ENCODE measurements at places on chromosomes 6 and 20.

- DNase-seq = no peak
These were observed 152.0 kb downstream of the PAK5 start for GRCh38 chr20:9686866-9687265.

DNA sequence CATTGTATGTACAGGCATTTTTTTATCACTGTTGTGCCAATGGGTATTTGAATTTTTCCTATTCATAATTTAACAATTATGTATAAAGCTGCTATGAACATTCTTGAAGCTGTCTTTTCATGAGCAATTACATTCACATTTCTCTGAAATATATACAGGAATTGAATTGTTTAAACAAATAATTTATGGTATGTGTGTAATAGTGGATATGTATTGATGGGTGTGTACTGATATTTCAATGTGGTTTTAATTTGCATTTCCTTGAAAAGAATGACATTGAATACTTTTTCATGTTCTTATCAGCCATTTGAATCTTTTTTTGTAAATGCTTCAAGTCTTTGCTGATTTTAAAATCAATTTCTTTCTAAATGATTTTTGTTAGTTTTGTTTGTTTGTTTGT is 629.4 kb upstream of the FLRT3 start:
- DNase-seq = no peak

- DNase-seq = no peak
These were observed 18.6 kb upstream of the COL12A1 start for GRCh38 chr6:75224303-75224926.

GRCh38 chr6:408599-409102 is 17.1 kb downstream of the IRF4 start:
- no peak for DNase-seq

GRCh38 chr20:9311132-9311531 is 203.3 kb upstream of the LAMP5 start:
- DNase-seq = no peak

- no peak for DNase-seq
These were observed at the start of gene TAGAP for GRCh38 chr6:159044899-159045727. Gene TAGAP (minus strand): TSS chr6:159044991. CDS start chr6:159044146, 845 bp downstream.

DNA sequence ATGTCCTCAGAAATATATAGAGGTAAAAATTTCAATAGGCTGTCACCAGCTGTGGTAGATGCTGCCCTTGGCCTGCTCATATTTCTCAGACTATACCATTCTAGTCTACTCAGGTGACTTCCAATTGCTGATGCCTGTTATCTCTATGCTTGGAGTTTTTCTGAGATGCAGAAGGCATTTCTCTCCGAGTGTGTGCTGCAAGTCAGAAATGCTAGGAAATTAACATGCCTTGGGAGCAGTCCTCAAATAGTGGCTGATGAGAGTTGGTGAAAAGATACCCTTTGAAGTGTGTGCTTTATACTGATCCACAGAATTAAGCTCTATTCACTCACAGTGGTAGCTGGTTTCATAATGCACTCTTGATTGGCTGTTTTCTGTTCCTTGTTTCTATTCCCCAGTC is 43.2 kb upstream of the PKIB start:
- DNase-seq = no peak

- no peak for DNase-seq
These were observed 7.4 kb downstream of the SLC52A3 start for GRCh38 chr20:760751-761417.

DNA sequence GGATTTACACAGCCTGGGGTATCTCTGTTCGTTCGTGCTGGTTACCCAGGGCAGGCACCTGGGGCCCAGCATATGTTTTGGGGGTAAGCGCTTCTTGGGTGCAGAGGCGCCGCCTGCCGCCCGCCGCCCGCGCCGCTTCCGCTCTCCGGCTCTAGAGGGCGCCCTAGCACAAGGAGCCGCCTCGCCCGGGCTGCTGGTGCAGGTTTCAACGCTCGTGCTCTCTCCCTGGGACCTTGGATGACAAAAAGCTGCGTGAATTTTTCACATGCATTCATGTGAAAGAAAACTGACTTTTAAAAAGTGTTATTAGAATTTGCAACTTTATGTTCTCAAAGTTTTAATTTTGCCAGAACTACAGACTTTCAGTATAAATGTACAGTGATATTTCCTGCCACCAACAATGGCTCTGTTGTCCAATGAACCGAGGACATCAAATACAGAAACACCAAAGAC is 32.5 kb downstream of the PRR18 start:
- DNase-seq = no peak

DNA sequence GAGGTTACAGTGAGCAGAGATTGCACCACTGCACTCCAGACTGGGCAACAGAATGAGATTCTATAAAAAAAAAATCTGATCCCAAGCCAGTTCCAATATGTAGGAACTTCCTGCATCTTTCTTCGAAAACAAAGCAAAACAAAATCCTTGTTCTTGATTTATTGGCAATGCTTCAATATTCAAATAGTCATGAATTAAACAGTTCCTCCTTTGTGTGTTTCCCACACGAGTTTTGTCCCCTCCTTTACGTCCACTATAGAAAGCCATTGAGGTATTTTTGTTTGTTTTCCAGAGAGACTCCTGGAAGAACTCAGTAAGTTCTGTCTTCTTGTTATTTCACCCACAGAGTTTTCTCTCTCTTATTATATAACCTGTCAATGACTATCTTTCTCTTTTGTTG is 7.6 kb downstream of the BTN1A1 start:
- no peak for DNase-seq

GRCh38 chr6:4961322-4962168 is 42.3 kb downstream of the RPP40 start:
- DNase-seq = no peak

- no peak for DNase-seq
These were observed 22.0 kb downstream of the TRIM27 start for GRCh38 chr6:28901831-28902230.

DNA sequence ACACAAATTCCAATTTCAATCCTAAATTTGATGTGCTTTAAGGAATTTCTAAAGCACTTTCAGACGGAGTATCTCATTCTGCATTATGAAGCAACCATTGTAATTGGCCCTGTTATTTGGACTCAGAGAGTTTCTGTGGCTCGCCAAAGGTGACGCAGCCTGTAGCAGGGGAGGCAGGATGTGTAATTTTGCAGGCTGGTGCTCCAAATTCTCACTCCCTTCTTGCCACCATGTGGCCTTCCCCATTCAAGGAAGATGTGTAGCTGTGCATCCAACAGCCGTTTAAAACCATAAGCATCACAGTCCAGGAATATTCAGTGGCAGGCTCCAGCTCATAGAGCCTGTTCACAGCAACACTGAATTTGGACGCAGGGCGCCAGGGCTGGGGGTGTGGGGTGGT is 45.8 kb downstream of the AGPAT4 start:
- DNase-seq = no peak

DNA sequence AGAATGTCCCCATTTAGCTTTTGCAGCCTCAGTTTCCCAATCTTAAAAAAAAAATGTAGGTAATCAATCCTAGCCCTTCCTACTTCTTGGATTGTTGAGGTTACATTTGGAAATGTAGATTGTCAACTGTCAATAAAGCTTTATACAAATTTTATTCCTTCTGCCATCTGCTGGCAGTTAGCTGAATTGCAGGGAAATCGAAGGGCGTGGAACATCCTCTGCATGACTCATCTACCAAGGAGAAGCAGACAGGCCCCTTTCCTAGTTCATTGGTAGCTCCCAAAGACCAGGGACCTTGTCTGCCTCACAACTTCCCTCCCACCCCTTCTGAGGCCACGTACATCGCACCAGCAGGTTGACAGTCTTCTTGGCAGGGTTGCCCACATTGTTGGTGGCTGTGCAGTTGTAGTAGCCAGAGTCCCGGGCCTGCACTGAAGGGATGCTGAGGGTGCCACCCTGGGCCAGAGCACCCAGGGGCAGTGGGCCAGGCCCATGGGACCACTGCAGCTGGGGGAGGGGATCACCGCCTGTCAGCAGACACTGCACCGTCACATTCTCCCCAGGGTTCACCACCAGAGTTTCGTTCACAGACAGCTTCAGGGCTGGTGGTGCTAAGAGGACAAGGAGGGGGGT is 43.6 kb downstream of the MDGA1 start:
- DNase-seq = no peak

GRCh38 chr6:136767570-136768309 is 24.5 kb downstream of the MAP3K5 start:
- DNase-seq = no peak

GRCh38 chr6:109922851-109923250 is 55.3 kb upstream of the GPR6 start:
- no peak for DNase-seq

- no peak for DNase-seq
These were observed 359.1 kb downstream of the SAMD5 start for GRCh38 chr6:147867433-147868226.
